ENCODE measurements at places on chromosomes 6 and 20.

GRCh38 chr20:4234128-4234527 lies 218.8 kb upstream of the RNF24 start:
- DNase-seq, result no peak

- DNase-seq, result no peak
Measured at GRCh38 chr6:25578538-25578937, 73.5 kb upstream of the SCGN start.

DNA sequence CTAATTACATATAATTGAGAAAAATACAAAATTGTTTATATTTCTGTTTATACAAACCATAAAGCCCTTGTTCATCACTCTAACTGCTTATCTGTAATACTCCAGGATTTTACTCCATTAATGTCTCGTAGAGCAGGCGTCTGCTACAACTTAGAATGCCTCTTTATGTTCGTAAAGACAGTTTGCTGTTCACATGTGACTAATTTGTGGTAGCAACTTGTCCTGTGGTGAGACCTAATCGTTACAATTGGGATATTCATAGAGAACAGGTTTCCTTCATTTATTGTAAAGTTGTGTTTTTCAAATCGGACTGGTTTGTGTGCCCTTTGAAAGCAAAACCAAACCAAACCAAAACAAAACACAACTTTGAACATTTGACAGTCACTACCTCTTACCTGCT lies 149.7 kb downstream of the ASCC3 start:
- no peak for DNase-seq

DNA sequence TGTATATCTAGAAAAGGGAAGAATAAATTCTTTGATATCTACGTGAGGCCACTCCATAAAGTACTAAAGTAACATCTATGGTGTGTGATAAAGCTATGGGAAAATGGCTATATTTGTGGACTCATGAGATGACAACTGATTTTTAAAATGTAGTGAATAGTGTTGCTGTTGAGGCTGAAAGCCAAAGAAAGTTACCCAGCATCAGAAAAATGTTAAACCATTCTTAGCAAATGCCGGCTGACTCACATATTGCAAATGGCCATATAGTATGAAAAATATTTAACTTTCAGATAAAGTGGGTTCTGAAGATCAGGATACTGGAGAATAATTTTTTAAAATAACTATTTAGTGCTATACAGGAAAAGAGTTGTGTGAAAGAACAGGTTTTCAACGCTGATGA lies 129.9 kb upstream of the GRIK2 start:
- DNase-seq, result no peak

DNA sequence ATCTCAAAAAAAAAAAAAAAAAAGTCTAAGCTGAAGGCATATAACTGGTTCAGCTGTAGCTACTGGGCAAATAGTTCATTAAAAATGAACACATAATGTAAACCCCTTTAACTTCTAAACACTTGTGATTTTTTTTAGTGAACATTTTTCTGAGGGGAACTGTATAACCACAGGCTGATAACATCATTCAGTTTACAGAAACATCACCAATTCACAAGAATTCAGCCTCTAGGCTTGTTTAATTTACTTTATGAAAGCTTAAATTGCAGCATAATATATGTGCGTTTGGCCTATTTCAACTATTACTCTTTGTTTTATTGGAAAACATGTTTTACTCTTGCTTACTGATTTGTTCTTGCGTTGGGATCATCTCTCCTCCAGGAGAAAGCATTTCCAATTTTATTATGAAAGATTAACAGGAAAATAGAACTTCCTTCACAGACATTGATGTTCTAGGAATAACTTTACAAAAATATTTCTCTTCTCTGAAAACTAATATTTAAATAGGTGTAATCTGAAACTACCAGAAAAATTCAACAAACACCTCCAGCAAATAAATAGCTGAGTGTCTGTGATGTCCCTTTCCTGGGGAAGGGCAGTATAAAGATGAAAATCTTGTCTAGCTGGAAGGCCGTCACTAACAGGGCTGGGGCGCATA lies 284.5 kb downstream of the UST start:
- no peak for DNase-seq

GRCh38 chr20:64080013-64080812 lies at the start of gene OPRL1:
OPRL1 (plus strand) TSS chr20:64080082; CDS start chr20:64092721, 12,639 bp downstream.
- no peak for DNase-seq

GRCh38 chr20:50328222-50328979 lies 137.8 kb downstream of the CEBPB start:
- no peak for DNase-seq

GRCh38 chr6:150627585-150628025 lies 27.9 kb downstream of the PLEKHG1 start:
- DNase-seq, result no peak

DNA sequence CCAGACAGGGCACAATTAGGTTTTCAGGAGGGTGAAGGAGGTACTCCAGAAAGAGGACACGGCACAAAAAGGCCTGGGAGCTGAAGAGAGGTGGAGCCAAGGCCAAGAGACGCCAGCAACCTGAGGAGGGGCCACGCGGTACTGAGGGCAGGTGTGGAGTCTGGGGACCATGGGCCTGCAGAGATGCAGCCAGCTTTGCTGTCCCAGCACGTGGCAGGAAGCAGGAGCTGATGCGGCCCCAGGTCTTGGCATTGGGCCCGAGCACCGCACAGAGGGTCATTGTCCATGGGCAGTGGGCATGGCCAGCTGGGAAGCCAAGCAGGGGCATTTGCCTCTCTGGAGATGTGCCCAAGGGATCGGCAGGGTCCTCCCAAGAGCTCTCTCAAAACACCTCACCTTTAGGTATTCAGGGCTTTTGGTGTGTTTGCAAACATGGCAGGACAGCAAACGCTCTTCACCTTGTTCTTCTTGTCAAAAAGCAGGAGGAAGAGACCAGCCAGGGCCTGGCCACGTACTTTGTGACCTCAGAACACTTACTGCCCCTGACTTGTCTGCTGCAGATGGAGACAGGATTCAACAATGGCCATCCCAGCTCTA lies 1.4 kb upstream of the BPIFB1 start:
- no peak for DNase-seq

DNA sequence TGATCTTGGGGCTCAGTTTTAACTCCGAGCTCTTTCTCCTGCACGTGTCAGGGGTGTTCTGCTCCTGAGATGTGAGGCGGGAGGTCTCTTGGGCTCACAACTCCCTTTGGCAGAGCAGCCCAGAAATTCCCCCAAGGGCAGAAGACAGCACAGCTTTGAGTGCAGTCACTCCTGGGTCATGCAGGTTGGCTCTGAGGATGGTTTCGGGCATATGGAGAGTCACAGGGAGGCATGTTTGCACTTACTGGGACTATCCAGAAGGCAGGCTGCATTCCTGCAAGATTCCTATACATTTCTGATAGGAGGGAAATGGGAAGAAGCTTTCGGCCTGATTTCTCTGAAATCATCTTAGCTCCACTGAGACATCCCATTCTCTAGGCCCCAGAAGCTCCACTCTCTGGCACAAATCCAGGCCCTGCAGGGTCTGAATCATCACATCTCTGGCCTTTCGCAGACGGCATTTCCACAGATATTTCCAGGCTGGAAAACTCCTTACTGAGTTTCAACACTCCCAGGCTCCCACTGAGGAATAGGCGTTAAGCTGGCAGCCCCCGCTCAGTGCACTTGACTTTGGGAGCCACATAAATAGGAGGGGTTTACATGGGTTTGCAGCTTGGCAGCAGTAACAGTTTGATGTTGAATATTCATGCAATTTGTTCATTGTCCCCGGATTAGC lies 39.7 kb downstream of the AGPAT4 start:
- no peak for DNase-seq

GRCh38 chr20:63898882-63899558 lies 4.1 kb downstream of the DNAJC5 start:
- no peak for DNase-seq

GRCh38 chr6:3247255-3248146 lies 11.2 kb upstream of the PSMG4 start:
- no peak for DNase-seq

GRCh38 chr20:32651537-32651936 lies 22.2 kb downstream of the C20orf203 start:
- no peak for DNase-seq

- DNase-seq, result no peak
Measured at GRCh38 chr20:19397666-19398065, 185.2 kb downstream of the SLC24A3 start.

- DNase-seq, result no peak
Measured at GRCh38 chr20:44609006-44609515, 26.7 kb downstream of the PKIG start.

- no peak for DNase-seq
Measured at GRCh38 chr6:157144859-157145568, 178.3 kb downstream of the TMEM242 start.

GRCh38 chr20:41848180-41848579 lies 230.0 kb upstream of the CHD6 start:
- no peak for DNase-seq

GRCh38 chr20:44488551-44488950 lies 12.9 kb downstream of the TTPAL start:
- DNase-seq, result no peak
